ENCODE measurements at places on chromosomes 16 and 17.

DNA sequence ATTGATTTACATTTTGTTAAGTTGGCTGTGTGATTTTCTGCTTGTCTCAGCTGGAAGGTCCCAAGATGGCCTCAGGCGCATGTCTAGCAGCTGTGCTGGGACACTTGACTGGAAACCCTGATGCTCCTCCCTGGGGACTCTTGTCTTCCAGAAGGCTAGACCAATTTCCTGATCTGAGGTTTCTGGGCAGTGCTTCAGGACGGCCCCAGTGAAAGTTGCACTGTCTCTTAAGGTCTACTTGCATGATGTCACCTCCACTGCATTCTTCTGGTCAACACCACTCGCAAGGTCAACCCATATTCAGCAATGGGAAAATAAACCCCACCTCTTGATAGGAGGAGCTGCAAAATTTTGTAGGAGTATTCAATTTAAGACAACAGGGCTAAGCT is 116.0 kb downstream of the SALL1 start:
- no peaks in the 10 kb centered on the region for H3K27me3 ChIP-seq
- no peak overlapping the region for H3K27ac ChIP-seq
- no peak overlapping the region for H3K4me3 ChIP-seq
- no peaks in the 10 kb centered on the region for H3K36me3 ChIP-seq

- no peaks in the 10 kb centered on the region for H3K36me3 ChIP-seq
- no peak for DNase-seq
- H3K27me3 ChIP-seq: no peaks in the 10 kb centered on the region
- H3K27ac ChIP-seq: no peak overlapping the region
Observed at GRCh38 chr16:6576606-6577005, 756.0 kb upstream of the RBFOX1 start.

DNA sequence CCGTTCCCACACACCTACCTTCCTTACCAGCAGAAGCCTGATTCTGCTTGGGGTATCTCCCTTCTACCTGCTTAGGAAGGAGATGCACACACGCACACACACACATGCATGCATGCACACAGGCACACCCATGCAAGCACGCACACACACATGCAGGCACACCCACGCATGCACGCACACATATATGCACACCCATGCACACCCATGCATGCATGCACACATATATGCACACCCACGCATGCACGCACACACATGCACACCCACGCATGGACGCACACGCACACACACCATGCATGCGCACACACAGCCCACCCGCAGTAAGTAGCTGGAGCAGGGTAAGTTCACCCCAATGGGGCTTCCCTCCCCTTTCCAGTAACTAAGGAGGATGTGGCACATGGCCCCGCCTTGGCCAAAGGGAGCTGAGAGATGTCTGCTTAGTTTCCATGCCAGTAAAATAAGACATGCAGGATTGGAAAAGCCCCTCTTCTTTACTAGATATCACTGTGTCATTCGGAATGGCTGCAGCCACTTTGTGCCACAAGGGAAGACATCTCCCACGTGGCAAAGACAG is 33.7 kb downstream of the ADCY9 start:
- H3K4me3 ChIP-seq: no peak overlapping the region
- no peak for DNase-seq
- H3K36me3 ChIP-seq: no peaks in the 10 kb centered on the region
- H3K27me3 ChIP-seq: no peaks in the 10 kb centered on the region
- H3K27ac ChIP-seq: no peak overlapping the region

GRCh38 chr16:72743011-72743761 is 304.7 kb downstream of the ZFHX3 start:
- H3K27me3 ChIP-seq: no peaks in the 10 kb centered on the region
- H3K4me1 ChIP-seq: no peaks in the 10 kb centered on the region
- H3K27ac ChIP-seq: no peak overlapping the region
- no peak overlapping the region for H3K4me3 ChIP-seq
- no peaks in the 10 kb centered on the region for H3K36me3 ChIP-seq

DNA sequence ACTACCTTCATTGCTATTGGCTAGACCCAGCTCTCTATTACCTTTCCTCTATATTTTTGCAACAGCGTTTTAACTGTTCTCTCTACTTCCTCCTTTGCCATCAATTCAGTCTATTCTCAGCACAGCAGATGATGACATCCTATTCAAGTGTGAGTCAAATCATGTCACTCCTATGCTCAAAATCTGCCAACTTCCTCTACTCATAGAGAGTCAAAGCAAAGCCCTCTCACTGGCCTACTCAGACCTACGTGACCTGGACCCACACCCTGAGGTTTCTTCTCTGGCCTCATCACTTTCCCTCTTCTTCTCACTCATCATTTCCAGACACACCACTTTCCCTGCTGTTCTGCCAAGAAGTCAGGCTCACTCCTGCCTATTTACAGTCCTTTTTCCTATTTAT is 289.0 kb upstream of the AXIN2 start:
- no peak for DNase-seq
- H3K4me3 ChIP-seq: no peak overlapping the region
- no peaks in the 10 kb centered on the region for H3K27me3 ChIP-seq

- H3K36me3 ChIP-seq: no peaks in the 10 kb centered on the region
- H3K4me3 ChIP-seq: no peak overlapping the region
- H3K27me3 ChIP-seq: no peaks in the 10 kb centered on the region
Observed at GRCh38 chr16:2443555-2443954, 14.3 kb downstream of the CCNF start.
